ENCODE measurements at places on chromosomes 7 and 10.

DNA sequence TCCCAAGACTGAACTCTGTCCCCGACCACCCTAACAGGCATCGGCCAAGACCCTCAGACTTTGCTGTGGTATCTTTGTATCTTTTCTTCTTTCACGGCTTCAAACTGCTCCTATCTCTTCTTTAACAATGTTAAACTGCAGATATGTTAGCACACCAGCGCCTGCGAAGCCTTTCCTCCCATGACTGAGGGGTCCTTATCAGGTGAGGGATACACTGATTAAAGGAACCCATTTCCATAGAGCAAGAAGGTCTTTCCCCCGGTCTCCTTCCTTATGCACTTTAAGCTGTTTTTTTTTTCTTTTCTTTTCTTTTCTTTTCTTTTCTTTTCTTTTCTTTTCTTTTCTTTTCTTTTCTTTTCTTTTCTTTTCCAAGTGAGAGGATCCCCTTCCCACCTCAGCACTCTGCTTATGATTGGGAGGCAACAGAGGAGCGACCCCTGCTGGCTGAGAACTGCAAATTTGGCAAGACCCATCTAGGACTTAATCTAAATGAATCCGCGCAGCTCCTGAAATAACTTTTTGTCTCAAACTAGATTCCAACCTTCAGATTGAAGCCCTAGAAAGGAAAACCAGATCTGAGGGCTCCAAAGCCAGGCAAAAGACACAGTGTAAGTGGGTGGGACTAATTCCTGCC lies 109.9 kb downstream of the ITGB8 start:
- DNase-seq = no peak
- no peaks in the 10 kb centered on the region for H3K27me3 ChIP-seq
- H3K4me1 ChIP-seq = no peaks in the 10 kb centered on the region

- no peak for DNase-seq
- peaks cover 8% of the 10 kb centered on the region for H3K4me1 ChIP-seq
- H3K36me3 ChIP-seq = no peaks in the 10 kb centered on the region
- H3K27me3 ChIP-seq = peaks cover 70% of the 10 kb centered on the region
Measured at GRCh38 chr7:128358233-128358632, 3.3 kb downstream of the PRRT4 start.

DNA sequence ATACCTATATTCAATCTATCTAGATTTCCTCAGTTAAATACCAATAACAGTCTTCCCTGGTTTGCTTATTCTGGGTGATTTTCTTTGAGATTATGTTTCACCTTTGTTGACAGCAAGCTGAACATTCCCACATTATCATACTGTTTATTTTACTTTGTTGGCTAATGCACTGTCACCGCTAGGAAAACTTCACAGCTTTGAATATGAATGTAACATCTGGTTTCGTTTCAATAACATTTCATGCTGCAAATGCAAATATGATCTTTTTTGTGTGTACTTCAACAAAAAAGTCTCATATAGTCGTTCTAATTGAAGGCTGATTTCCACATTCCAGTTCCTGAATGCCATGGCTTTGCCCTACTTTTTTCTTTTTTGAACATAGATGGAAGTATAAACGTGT lies 946.3 kb upstream of the GHITM start:
- no peaks in the 10 kb centered on the region for H3K4me1 ChIP-seq
- H3K4me3 ChIP-seq = no peak overlapping the region
- no peaks in the 10 kb centered on the region for H3K27me3 ChIP-seq

DNA sequence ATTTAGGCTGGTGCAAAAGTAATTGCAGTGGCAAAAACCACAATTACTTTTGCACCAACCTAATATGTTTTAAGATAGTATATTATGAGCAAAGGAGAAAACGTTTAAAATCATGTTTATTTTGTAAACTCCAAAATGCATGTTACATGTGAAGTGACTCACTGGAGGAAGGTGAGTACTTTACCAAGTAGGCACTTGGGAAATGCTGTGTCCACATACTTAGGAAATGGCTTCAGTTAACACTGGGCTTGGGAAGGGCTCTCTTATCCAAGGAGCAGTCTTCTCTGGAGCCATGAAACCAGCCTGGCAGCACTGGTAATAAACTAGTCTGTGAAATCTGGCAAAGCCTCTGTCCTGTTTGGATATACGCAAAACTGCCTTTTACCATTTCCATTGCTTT lies 4.4 kb downstream of the RPS24 start:
- peaks cover 32% of the 10 kb centered on the region for H3K4me1 ChIP-seq
- no peak overlapping the region for H3K27ac ChIP-seq
- no peaks in the 10 kb centered on the region for H3K27me3 ChIP-seq

GRCh38 chr7:66627881-66628360 lies 760 bp upstream of the KCTD7 start:
- H3K4me1 ChIP-seq = peaks cover 9% of the 10 kb centered on the region
- H3K4me3 ChIP-seq = peak overlapping the region; percentile 87
- H3K27me3 ChIP-seq = no peaks in the 10 kb centered on the region
- DNase-seq = no peak

GRCh38 chr7:109890622-109891021 lies 1200.3 kb upstream of the LRRN3 start:
- no peaks in the 10 kb centered on the region for H3K36me3 ChIP-seq
- no peaks in the 10 kb centered on the region for H3K4me1 ChIP-seq
- DNase-seq = peak; percentile 6
- no peak overlapping the region for H3K4me3 ChIP-seq
- H3K27ac ChIP-seq = no peak overlapping the region

- H3K27me3 ChIP-seq = no peaks in the 10 kb centered on the region
- no peaks in the 10 kb centered on the region for H3K36me3 ChIP-seq
- no peak for DNase-seq
- no peak overlapping the region for H3K4me3 ChIP-seq
Measured at GRCh38 chr10:26534384-26534783, 96.2 kb downstream of the APBB1IP start.

- H3K27ac ChIP-seq = no peak overlapping the region
- no peak overlapping the region for H3K4me3 ChIP-seq
- H3K4me1 ChIP-seq = no peaks in the 10 kb centered on the region
- H3K36me3 ChIP-seq = no peaks in the 10 kb centered on the region
- no peak for DNase-seq
Measured at GRCh38 chr10:103072276-103072675, 120.8 kb downstream of the NT5C2 start.
